ENCODE measurements at places on chromosomes 3 and 15.

DNA sequence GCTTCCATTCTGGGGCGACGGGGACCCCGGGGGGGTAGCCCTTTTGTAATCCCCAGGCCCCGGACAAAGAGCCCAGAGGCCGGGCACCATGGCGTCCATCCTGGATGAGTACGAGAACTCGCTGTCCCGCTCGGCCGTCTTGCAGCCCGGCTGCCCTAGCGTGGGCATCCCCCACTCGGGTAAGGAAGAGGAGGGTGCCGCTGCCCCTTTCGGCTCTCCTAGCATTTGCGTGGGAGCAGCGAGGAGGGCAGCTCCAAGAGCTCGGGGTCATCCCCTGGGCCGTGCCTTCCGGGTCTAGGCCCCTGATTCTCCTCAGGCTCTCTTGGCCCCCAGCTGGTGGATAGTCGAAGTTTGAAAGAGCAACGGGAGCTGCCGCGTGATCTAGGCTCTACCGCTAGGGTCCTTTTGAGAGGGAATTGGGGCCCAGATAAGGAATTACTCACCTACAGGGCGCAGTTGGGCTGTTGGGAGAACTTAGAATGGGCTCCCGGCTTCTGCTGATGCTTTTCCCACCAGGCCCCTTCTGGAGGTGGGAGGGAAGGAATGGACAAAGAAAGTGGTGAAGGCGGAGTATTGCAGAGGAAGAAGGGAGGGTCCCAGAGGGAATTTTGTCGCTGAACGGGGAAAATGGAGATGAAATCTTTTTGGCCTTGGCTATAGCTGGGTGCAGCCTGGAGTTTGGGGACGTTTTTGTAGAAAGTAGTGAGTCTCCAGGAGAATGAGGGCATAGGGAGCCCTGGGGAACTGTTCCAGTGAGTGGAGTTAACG is 615 bp downstream of the VPS18 start:
- DNase-seq = peak; percentile 46

- DNase-seq = no peak
Measured at GRCh38 chr3:147411238-147411814, 2.2 kb downstream of the ZIC1 start.

DNA sequence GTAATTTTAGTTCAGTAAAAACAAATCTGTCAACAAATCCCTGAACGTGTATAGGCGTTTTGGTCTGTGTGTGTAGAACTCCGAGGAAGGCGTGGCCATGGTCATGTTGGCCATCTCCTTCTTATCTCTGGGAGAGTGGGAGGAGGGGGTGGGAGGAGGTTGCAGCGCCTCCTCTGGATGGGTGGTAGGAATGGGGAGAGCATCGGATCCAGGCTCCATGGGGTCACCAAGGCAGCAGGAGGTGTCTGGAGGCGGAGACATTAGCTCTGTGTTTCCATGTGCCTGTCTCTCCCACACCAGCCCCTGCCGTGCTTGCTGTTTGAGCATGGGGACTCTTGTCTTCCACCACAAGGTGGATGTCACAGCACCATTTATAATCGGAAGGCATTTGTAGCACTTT is 34.5 kb upstream of the TRPM1 start:
- DNase-seq = no peak

DNA sequence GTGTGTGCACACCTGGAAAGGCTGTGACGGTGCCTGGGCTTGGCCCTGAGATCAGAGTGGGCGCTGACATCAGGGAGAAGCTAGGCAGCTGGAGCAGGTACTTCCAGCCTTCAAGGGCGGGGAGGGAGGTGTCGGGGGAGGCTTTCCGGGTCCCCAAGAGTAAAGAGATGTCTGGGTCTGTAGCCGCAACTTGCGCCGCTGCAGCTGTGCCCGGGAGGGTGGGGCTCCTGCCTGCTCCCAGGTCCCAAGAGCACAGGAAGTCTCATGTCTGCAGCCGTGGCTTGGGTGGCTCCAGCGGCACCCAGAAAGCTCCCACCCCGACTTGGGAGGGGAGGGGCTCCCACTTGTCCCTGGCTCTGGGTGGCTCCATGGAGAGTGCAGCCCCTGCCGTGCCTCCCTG is 103.2 kb upstream of the BNIP2 start:
- peak; percentile 4 for DNase-seq

DNA sequence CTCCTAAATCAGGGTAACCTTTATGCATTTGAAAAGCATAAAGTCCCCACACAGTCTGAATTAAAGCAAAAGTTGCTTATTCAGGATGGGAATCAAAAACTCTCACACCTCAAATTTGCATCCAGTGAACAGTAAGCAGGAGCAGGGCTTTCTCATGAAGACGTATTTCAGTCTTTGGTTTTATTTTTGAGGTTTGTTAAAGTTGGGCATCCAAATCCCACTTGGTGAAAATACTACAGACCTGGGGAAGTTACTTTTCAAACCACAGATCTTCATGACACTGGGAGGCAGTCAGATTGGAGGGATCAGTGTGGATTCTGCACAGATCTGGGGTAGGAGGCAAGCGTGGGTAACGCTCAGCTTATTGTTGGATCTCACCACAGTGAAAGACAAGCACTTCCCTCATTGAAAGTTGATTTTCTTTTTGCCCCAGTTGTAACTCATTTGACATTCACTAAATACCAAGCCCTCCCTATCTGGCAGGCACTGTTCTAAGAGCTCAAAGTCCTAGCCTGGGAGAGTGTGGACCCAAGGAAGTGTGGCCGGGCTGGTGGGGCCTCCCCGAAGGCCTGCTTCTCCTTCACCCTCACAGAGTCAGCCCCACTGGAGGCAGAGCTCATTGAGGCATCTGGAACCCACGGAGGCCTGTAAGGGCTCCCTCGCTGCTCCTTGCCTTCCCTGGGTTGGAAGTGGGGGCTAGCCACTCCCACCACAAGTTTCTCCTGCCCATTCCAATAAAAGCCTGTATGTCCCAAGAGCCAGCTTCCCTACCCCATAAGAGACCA is 783 bp upstream of the ISG20 start:
- no peak for DNase-seq

DNA sequence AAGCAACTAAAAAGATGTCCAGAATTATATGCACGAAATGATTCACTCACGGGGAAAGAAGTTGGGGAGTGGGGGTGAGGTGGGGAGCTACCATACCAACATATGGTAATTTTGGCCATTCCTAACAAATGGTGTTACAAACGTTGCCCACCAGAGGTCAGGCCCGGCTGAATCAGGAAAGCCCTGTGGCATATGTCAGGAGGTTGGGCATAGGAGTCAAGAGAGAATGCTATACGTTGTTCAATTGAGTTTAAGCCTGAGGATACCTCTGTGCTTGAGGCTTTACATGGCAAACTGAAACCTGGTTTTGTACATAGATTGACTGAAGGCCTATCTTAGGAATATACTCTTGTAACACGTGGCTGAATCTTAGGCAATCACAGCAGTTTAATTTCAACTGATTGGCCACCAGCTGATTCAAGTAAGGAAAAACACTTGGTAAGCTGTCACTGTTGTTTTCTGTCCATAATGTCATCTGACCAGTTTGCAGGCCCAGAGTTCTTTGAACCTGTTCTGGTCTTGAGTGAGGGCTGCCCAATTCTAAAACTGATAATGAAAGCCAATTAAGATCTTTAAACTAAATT is 23.4 kb upstream of the SLC2A2 start:
- DNase-seq = peak; percentile 7

Measured in effector CD4-positive, alpha-beta T cell (primary cell).